ENCODE measurements at places on chromosomes 7 and 10.

DNA sequence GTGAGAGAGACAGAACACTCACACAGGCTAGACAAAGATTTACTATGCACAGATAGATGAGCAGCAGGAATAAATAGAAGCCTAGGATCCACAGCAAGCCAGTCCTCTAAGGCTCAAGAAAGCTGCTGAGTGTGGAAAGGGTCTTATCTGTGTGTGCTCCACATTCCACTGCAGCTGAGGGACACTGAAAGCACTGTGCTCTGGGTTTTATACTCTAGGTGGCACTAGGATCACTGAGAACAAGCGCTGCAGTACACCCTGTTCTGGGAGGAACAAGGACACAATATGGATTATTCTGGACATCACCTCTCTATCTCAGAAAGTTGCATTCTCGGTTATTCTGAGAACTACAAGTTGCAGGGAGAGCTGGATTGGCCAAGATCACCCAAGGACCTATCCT is 4.9 kb upstream of the KLHL7 start:
- no peak for DNase-seq

DNA sequence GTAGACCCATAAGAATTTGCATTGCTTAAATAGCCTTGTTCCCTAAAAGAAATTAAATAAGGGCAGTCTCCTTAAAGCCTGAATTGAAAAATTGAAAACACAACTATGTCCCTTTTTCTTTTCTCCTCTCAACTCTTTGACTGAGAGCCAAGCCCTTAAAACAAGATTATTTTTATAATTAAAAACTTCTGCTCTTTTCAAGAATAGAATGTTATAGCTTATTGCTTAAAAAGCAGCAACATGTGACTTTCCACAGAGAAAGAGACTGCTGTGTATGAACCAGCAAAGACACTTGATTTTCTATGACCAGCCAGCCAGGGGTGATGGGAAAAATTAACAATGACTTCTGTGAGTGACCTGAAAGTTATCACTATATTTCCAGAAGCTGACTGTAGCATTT is 295.2 kb upstream of the CELF2 start:
- no peak for DNase-seq

DNA sequence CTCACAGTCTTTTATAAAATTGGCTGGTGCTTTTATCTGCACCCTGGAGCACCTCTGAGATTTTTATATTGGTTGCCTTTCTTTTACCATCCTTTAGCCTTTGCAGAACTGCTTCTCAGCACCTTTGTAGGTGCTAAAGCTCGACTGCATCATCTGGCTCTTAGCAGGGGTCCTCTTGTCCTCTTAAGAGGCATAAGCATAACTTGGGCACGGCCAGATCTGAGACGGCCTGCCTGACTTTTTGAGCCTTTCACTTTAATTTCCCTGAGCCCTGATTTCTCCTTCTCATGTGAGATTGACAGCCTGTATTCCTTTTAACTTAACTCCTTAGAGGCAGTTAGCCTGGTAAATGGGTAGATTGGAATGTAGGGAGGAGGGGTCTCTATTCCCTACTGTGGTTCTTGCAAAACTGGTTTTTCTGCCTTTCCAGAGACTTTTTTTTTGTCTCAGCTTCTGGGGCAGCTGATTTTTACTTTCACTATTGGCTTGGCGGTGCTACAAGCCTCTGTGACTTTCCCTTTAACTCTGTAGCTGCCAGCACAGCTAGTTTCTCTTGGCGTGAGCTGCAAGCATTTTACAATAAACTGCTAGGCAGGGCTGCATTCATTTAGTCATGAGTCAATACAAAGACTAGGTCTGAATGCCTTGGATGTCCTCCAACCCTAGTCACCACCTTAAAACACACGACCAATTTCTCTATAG is 24.0 kb downstream of the ZPBP start:
- peak; percentile 46 for DNase-seq

DNA sequence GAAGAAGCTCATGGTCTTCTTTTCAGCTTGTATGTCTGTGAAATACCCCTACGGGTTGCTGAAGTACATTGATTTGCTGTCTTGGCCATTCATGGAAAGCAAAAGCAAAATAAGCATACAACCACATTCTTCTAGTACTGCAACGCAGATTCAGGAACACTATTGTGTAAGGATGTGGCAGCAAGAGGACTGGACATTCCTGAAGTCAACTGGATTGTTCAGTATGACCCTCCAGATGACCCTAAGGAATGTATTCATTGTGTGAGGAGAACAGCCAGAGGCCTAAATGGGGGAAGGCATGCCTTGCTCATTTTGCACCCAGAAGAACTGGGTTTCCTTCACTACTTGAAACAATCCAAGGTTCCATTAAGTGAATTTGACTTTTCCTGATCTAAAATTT is 133.4 kb upstream of the ANKRD1 start:
- no peak for DNase-seq

GRCh38 chr10:11761431-11761830 is 19.2 kb downstream of the ECHDC3 start:
- DNase-seq: no peak

DNA sequence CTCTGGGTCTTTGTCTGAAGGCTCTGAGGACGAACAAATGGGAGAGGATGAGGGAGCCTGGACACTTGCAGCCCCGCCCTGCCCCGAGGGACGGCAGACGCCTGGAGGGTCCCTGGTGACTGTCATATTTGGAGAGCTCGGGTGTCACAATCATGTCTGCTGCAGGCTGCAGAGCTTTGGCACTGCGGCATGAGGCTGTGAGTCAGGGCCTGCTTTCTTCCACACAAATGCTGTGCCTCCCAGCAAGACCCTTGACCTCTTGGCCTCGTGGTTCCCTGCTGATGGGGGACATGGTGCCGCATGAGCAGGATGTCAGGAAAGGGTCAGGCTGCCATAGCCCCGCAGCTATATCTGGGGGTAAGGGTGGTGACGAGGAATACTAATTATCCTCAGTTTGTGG is 64.9 kb upstream of the PPIF start:
- no peak for DNase-seq

GRCh38 chr7:64485623-64486022 is 77.2 kb downstream of the ZNF680 start:
- no peak for DNase-seq

GRCh38 chr10:124827474-124827873 is 25.9 kb downstream of the ABRAXAS2 start:
- no peak for DNase-seq

- no peak for DNase-seq
These were observed 47.4 kb downstream of the VPS50 start for GRCh38 chr7:93279541-93279940.

- no peak for DNase-seq
These were observed 14.6 kb downstream of the EDRF1 start for GRCh38 chr10:125734148-125734547.

GRCh38 chr7:1377111-1377909 is 82.0 kb downstream of the MICALL2 start:
- no peak for DNase-seq

DNA sequence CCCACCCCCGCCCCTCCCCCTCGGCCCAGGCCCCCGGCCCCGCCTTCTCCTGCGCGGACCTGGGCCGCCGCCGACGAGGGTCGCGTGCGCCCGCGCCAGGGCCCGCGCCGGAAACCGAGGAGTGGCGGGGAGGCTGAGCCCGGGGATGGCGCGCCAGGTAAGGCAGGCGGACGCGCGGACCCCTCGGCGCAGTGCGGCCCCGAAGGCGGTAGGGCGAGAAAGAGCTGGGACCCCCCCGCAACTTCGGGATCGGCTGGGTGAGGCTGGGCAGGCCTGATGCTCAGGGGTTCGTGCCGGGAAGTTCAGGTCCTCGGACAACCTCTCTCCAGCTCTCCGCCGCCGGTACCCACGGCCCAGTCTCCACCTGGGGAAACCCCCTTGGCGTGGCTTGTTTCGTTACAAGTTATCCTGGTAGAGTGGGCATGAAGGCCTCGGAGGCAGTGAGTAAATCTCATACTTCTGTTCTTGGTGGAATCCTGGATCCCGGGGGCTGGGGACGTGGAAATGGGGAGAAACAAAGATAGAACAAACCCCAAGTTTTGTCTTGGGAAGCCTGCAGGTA is 58.4 kb downstream of the ZNF467 start:
- no peak for DNase-seq

DNA sequence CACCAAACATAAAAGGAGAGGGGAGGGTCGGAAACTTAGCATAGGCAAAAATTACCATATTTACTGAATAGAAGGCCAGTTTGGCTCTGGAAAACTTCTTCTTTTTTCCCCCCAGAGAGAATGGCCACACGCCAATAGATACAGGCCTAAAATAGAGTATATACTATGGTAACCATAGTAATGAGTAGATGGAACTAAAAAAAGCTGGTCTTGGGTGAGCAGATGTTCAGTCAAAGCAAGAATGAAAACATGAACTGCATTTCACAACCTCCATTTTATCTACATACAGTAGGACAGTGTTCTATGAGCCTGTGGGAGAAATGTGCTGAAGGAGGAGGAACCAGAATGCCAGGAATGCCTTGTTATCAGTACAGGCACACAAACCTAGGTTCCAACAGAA is 141.7 kb upstream of the SEMA3A start:
- no peak for DNase-seq

DNA sequence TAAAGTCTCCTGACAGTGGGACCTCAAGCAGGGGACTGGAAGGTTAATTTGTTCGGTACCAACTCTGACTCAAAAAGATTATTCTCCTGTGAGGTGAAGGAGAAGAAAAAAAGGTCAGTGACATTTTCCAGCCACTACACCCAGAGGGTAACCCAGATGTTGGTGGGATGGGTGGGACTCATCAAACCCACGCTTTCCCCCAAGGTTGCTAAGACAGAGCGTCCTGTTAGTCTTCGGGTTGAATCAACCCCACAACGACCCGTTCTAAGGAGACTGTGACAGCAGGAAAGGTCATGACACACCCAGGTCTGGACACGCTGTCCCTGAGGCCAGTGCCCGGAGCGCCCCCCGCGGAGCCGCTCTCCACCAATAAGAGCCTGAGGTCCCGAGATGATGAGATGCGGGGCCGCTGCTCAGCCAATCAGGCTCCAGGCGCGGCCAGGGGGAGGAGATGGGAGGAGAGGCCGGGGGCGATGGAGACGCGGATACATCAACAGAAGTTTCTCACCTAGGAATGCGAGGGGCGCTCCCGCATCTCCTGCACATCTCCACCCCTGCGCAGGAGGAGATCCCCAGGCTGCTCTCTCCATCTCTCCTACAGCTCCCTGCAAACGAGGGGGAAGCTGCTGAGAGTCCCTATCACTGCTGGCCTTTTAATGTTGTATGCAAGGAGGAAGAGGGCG is at the start of gene WNT16:
TSS of gene WNT16 (plus strand) at position 493 of the 683 bp plus-strand sequence. CDS start 293 bp downstream, outside the sequence.
- peak; percentile 23 for DNase-seq

DNA sequence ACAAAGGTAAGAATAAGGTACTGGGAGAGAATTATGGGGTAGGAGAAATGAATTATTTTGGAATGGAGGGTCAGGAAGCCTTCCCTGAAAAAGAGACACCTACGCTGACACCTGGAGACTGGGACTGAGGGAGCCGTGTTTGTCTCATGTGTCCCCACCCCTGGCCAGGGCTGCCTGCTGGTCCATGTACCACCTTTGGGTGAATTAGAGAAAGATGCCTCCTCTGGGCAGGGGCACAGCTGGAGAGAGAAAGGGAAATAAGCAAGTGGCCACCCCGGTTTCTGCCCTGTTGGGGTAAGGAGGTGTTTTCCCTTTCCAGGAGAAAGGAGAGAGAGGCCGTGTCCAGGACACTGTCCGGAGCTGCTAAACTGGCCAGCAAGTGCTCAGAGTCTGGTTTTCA is 21.8 kb downstream of the UBTD1 start:
- no peak for DNase-seq

- DNase-seq: no peak
These were observed 524.9 kb downstream of the CNTNAP2 start for GRCh38 chr7:146641491-146641890.

- no peak for DNase-seq
These were observed 742.8 kb upstream of the LRRTM3 start for GRCh38 chr10:66183028-66183427.

- DNase-seq: no peak
These were observed 182.6 kb downstream of the FZD1 start for GRCh38 chr7:91446819-91447218.

- DNase-seq: no peak
These were observed 35.6 kb upstream of the TCF7L2 start for GRCh38 chr10:112914288-112914952.

GRCh38 chr10:101744267-101744666 is 31.6 kb downstream of the FGF8 start:
- DNase-seq: no peak

- peak; percentile 26 for DNase-seq
These were observed 445.1 kb upstream of the ZMIZ1 start for GRCh38 chr10:78623578-78624215.

DNA sequence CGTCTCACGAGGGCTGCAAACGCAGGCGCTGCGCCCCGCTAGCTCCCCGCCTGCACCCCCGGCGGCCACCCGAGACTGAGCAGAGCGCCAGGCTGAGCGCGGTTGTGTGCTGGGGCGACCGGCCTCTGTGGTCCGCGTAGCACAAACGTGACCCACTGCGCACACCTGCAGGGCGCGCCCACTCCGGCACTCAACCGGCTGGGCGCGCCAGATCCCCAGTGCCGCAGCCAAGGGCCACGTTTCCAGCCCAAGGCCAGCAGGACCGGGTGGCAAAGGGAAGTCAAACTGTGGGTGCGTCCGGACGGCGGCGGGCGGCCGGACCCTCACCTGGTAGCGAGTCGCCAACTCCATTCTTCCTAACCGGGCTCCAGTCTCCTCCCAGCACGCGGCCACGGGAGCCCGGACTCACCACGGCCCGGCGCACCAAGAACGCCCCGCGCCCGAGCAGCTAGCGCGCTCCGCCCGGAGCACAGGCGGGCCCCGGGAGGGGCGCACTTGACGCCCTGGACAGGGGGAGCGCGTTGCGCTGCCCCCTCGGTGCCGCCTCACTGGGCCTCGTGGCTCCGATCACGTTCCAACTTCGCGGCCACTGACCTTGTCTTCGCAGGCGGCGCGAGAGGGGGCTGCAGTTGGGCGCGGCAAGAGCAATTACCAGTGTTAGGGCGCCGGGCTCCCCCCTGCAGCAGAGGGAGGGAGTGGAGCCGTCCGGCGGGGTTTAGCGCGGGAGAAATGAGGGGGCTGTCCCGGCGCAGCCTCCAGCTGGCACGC is at the start of gene CDCA7L:
TSS of gene CDCA7L (minus strand) at position 446 of the 768 bp plus-strand sequence. CDS start at position 351, 95 bp downstream.
- peak; percentile 29 for DNase-seq

GRCh38 chr7:1503816-1504775 is at the start of gene INTS1:
Gene INTS1 (minus strand): TSS chr7:1504389. CDS start chr7:1503960, 429 bp downstream.
- DNase-seq: peak; percentile 98

DNA sequence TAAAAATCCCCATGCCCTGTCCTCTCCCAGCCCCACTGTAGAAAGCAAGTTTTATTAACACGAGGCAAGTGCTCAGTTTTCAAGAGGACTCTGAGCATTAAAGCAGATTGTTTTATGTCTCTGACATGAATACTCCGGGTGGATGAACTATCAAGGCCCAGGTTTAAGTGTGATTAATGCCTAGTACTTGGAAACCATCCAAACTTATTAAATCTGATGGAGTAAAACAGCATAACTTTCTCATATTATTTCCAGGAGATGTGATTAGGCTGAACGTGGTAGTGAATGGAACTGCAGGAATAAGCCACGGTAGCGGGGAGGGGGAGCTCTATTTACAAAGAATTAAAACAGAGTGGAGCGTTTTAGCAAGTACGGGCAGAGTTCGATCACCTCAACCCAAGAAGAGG is 144.2 kb upstream of the RNF32 start:
- DNase-seq: no peak

- no peak for DNase-seq
These were observed 10.9 kb downstream of the STK32C start for GRCh38 chr10:132296666-132297443.

All from NCI-H510A (cell line).